H54 (cell line): ENCODE measurements at places on chromosomes 5 and 9.

GRCh38 chr5:96235008-96235910 is 197.8 kb downstream of the PCSK1 start:
- DNase-seq: no peak

DNA sequence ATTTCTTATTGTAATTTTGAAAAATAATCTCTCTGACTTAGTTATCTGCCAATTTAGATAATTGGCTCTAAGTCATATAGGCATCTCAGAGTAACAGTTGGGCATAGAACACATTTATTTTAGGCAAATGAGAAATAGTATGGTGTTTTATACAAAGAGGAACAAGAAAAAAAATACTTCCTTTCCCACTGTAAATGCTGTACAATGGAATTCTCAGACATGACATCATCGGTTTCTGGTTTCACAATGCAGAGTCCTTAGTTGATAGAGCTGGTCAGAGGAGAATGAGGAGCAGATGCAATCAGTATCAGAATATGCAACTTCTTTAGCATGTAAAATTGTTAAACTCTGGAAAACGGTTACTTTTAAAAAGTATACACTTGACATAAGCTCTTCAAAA is 49.4 kb downstream of the PLK2 start:
- DNase-seq: peak; percentile 6

DNA sequence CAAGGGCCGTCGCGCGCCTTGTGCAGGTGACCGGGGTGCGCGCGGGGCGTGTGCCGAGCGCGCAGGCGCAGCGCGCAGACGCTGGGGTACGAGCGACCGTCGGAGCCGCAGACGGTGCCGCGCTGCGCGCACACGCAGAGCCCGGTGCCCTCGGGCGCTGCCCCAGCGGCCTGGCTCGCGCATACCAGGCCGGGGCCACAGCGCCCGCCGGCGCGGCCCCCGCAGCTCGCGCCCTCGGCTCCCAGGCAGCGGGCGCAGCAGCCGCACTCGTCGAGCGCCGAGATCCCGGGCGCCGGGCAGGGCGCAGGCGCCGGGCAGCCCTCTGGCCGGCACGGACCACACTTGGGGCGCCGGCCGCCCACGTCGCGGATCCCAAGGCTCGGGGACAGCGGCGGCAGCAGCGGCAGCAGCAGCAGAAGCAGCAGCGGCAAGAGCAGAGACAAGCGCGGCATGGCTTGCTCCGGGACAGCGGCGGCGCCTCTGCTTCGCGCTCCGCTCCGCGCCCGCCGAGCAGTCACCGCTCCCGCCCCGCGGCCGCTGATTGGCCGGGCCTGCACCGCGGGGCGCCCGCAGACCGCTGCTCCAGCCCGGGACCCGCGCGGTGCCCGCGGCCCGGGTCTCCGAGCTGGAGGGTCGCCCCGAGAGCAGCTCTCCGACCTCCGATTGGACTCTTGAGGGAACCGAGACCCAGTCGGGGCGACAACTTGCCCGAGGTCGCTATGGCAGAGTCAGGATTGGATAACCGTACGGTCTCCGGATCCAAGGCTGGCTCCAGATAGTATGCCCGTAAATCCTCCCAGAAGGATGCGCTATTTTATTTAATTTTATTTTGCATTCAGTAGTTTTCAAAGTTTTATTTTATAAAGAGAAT is at the start of gene IGFBPL1:
TSS of gene IGFBPL1 (minus strand) at position 482 of the 871 bp plus-strand sequence. CDS start at position 452, 30 bp downstream.
- DNase-seq: no peak

DNA sequence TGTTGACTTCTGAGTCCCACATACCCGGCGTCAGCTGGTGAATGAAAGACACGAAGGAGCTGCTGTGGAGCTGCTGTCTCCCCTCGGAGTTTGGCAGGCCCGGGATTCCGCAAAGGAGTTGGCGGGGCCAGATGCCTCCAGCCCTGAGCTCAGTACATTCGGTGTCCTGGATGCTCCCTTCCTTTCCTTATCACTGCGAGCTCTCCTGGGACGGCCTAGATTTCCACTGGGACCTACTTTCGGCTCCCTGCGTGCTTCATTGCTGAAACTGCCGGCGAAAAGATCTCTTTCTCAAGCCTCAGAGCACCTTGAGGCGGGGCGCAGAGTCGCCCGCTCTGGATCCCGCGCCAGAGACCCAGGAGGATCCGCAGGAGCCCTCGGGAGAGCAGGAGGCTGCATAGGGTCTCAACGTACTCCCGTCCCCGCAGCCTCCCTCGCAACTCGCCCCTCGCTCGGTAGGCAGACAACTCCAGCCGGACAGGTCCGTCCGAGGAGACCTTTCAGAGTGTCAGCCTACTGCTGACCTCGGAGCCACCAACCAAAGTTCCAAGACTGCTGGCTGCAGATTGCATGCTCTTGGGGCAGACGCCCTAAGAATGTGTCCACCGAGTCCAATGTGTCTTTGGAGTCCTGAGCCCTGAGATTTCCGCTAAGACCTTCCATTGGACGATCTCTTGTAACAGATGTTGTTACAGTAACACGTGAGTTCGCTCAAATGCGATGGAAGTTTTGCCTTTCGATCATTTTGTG is 6.1 kb downstream of the ANXA2R start:
- DNase-seq: no peak

DNA sequence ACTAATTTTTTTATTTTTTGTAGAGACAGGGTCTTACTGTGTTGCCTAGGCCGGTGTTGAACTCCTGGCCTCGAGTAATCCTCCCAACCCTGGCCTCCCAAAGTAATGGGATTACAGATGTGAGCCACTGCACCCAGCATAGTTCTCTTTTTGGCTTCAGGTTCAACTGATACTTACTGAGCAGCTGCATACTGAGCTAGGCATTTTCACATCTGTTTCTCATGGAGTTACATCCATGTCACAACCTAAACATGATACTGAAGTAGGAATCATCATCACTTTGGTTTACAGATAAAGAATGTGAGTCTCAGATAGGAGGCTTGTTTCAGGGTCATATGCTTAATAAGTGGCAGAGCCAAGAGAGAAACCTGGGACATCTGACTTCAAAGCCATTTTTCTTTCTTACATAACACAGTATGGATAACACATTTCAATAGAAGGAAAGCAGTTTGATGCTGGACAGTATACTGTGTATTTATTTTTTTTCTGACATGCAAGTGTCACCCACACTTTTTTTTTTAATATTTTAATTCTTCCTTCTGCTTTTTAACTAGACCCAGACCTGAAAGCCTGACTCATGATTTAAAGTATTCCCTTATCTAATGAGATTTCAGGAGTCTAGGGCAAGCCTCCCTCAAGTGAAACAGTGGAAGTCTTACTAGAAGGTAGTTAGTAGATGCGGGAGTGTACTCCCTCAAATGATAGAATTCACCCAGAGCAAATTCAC is 90.8 kb downstream of the HACD4 start:
- no peak for DNase-seq

- DNase-seq: peak; percentile 82
These were observed 2.3 kb upstream of the TSC1 start for GRCh38 chr9:132946631-132947295.

DNA sequence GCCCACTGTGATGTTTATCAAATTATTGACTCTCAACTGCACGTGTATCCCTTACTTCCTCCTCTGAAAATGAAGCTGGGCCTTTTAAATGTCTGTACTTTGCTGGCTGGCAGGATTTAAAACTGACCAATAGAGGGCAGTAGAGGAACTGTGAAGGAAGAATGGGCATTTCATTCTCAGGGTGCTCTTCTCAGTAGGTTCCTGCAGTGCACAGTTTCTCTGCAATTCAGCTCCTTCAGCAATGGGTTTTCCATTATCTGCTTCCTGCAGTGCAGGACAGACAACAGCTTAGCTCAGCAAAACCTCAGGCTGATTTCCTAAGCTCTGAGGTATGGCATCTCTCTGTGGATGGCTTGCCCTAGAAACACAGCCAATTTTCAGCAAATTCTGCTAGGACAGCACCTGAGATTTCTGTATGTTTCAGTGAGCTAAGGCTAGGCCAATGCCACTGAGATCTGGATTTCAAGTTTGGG is 298.4 kb upstream of the PRDM9 start:
- peak; percentile 41 for DNase-seq

- no peak for DNase-seq
These were observed 109.1 kb upstream of the SPATA31D4 start for GRCh38 chr9:81819155-81819554.

DNA sequence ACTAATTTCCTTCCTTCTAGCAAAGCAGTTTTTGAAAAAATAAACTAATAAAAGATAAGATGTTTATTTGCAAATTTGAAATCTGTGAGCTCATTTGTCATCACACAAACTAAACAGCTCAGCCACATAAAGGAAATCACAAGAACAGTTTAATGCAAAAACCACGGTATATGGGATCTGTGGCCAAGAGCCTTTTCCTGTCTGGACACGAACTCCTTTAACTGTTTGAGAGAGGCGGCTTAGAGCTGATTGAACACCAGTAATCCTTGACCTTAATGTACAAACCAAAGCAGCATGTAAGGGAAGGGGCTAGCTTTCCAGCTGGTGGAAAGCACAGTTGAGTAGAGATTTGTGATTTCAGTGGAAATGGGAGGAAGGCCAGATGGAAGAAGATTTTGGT is 66.3 kb upstream of the SPINK5 start:
- no peak for DNase-seq

GRCh38 chr9:119802621-119803020 is 433.4 kb upstream of the BRINP1 start:
- no peak for DNase-seq

DNA sequence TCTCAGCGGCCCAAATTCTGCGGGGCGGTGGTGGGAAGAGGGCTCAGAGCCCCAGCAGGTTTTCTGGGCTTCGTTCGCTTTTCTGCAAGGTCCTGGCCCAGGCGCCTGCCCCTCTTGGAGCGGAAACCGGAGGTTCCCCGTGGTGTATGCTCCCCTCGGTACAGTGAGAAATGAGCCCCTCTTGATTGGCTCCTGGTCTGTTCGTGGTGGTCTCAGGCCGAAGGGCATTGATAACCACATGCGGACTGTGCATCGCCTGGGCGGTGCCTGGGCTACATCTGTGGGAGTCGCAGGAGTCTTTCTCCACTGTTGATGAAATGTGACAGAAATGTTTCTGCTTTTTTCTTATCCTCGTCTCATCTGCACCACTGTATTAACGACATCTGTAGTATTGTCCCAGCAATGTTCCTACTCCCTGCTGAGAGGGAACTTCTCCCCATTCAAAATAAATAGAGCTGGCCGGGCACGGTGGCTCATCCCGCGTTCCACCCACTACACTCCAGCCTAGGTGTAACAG is 682 bp downstream of the MAN1B1 start:
- DNase-seq: no peak

- peak; percentile 30 for DNase-seq
These were observed 12.2 kb upstream of the TEX48 start for GRCh38 chr9:114694146-114694545.

- DNase-seq: no peak
These were observed 166.5 kb downstream of the C9orf152 start for GRCh38 chr9:110041452-110041851.

GRCh38 chr9:16154521-16155078 is 601.8 kb downstream of the CCDC171 start:
- DNase-seq: no peak
